ENCODE measurements at places on chromosomes 13 and 19. TPM values are rescaled to one million over a fixed set of nuclear protein-coding genes. Genes with fewer than 3 reads are reported as not detected.

CAPN12 gene
- 0.22 TPM for total RNA-seq

DNA sequence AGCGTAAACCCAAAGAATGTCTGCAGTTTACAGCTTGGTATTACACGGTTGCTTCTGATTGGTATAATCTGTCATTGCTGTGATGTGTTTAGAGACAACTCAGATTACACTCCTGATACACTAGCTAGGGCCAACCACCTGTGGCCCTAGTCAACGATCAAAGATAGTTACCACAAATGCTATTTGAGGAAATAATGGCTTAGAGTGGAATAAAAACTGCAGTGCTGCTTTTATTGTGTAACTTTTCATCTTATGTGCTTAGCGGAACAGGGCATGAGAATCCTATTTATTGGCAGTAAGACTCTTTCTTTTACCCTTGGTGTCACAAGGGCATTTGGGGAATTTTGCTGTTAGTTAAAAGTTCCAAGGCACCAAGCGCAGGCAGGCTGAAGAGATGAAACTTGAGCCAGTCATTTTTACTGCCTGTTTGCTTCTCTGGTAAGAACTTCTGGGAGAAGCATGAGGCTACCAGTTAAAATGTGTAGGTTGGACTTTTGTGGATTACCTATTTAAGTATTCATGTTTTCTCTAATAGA, 363.3 kb downstream of the KCNRG start:
- H3K36me3 ChIP-seq, result no peaks in the 10 kb centered on the region
- no peak for DNase-seq
- H3K4me3 ChIP-seq, result no peak overlapping the region
- H3K4me1 ChIP-seq, result no peaks in the 10 kb centered on the region
- H3K27me3 ChIP-seq, result no peaks in the 10 kb centered on the region
- no peak overlapping the region for H3K27ac ChIP-seq

DNA sequence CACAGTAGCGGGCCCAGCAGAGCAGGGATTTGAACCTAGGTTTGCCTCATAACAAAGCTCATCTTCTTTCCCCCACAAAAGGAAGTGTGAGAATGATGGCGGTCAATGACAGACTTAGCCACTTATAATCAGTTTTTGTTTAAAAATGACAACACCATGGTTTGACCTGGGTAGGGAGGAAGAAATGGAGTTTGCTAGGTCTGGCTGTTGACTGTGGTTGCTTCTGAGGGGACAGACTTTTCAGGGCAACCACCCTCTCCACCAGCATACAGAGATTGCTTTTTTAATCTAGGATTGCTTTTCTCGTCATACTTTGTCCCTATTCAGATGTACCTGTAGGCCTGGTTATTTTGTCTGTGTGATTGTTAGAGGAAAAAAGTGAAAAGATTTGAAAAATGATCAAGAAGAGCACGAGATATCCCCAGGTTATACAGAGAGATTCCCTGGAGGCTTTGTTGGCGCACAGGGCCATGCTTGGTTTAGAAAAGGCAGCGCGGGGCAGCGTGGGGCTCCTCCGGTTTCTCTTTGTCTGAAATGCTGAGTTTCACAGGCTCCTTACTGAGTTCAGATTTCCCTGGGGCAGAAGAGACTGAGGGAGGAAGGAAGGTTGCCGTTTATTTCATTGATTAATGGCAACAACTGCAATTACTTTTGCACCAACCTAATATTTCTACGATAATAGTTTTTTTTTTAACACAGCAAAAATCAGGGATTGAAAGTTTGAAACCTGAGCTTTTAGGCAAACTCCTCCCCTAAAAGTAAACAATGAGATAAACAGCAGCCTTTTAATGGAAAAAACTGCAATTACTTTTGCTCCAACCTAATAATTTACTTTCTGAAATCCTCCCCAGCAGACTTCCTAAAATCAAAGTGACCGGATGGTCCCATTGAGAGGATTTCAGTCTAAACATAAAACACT, 97.0 kb upstream of the RNF113B start:
- no peaks in the 10 kb centered on the region for H3K36me3 ChIP-seq
- H3K4me3 ChIP-seq, result no peak overlapping the region
- DNase-seq, result no peak

ZNF616 gene
- total RNA-seq, result 5.6 TPM

MATK gene
- total RNA-seq, result 0.14 TPM

DNA sequence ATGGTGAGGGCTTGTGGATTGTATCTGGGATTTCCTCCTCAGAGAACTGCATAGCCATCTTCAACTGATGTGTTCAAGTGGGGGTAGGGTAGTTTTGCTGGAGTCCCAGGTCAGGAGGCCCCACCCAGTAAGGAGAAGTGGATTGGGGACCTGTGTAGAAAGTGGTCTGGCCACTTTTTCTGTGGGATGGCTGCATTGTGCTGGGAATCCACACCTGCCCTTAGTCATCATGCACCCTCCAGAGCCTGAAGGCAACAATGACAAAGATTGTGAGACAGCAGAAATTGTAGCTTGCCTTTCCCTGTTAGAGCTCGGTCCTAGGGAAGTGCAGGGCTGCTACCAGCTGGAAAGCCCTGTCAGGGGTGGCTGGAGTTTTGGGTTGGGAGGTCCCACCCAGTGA, 255.4 kb downstream of the NDFIP2 start:
- peaks cover 21% of the 10 kb centered on the region for H3K4me1 ChIP-seq
- H3K27me3 ChIP-seq, result no peaks in the 10 kb centered on the region
- H3K4me3 ChIP-seq, result no peak overlapping the region
- no peak overlapping the region for H3K27ac ChIP-seq

- H3K27me3 ChIP-seq, result no peaks in the 10 kb centered on the region
- H3K36me3 ChIP-seq, result no peaks in the 10 kb centered on the region
- no peaks in the 10 kb centered on the region for H3K4me1 ChIP-seq
- H3K4me3 ChIP-seq, result no peak overlapping the region
- no peak for DNase-seq
Measured at GRCh38 chr13:67421475-67421874, 191.3 kb upstream of the PCDH9 start.

TSSK6 gene
- 0.77 TPM for total RNA-seq

- peaks cover 51% of the 10 kb centered on the region for H3K36me3 ChIP-seq
- DNase-seq, result peak; percentile 92
- H3K4me3 ChIP-seq, result peak within 1 kb of the TSS; percentile 99
- peak within 1 kb of the TSS; percentile 99 for H3K27ac ChIP-seq
Measured at GRCh38 chr19:3761382-3762129, at the start of gene APBA3. Gene APBA3 (minus strand): TSS chr19:3761692. CDS start chr19:3760264, 1,428 bp downstream.

GRCh38 chr19:33622505-33622808, 704 bp downstream of the CHST8 start:
- no peak overlapping the region for H3K27ac ChIP-seq
- no peaks in the 10 kb centered on the region for H3K36me3 ChIP-seq
- H3K27me3 ChIP-seq, result peaks cover 96% of the 10 kb centered on the region
- peaks cover 22% of the 10 kb centered on the region for H3K4me1 ChIP-seq
- DNase-seq, result no peak

DNA sequence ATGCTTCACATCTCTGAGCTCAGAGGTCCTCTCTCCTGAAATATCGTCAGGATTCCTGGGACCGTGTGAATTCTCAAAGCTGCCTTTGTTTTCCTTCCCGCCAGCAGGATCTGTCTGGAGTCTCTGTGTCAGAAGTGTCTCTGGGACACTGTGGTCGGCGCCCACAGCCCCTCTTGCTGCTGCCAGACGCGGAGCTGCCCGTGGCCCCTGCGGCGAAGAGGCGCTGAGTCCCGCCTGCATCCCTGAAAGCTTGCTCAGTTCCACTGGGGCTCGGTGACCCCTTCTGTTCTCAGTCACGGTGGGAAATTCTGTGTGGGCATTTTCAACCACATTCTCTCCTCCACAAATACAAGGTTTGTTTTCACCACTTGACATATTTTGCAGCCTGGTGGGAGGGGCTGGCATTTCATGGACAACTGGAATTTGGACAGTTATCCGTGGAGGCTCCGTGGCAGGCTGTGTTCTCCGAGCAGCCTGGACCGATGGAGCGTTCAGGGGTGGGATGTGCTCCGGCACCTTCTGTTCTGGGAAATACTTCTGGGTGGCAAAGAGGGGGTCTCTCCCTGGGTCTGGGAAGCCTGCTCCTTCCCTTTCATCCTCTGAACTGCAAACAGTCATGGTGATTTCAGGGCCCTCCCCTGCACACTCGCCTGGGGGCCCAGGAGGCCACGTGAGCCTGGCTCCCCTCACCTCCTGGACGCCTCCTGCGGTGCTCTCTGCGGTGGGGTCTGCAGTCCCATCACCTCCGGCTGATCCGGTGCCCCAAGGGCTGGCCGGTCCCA, 42.6 kb upstream of the GRTP1 start:
- no peak for DNase-seq
- H3K4me1 ChIP-seq, result peaks cover 91% of the 10 kb centered on the region
- H3K27ac ChIP-seq, result peak overlapping the region; percentile 97
- no peaks in the 10 kb centered on the region for H3K36me3 ChIP-seq
- peaks cover 51% of the 10 kb centered on the region for H3K27me3 ChIP-seq

- DNase-seq, result no peak
- no peaks in the 10 kb centered on the region for H3K27me3 ChIP-seq
- no peak overlapping the region for H3K27ac ChIP-seq
- H3K4me1 ChIP-seq, result peaks cover 18% of the 10 kb centered on the region
- no peak overlapping the region for H3K4me3 ChIP-seq
Measured at GRCh38 chr13:70088926-70089325, 18.7 kb upstream of the ATXN8OS start.

- no peak overlapping the region for H3K4me3 ChIP-seq
- H3K36me3 ChIP-seq, result no peaks in the 10 kb centered on the region
- no peak for DNase-seq
- H3K4me1 ChIP-seq, result no peaks in the 10 kb centered on the region
- no peaks in the 10 kb centered on the region for H3K27me3 ChIP-seq
Measured at GRCh38 chr13:60893801-60894200, 496.8 kb downstream of the TDRD3 start.

DNA sequence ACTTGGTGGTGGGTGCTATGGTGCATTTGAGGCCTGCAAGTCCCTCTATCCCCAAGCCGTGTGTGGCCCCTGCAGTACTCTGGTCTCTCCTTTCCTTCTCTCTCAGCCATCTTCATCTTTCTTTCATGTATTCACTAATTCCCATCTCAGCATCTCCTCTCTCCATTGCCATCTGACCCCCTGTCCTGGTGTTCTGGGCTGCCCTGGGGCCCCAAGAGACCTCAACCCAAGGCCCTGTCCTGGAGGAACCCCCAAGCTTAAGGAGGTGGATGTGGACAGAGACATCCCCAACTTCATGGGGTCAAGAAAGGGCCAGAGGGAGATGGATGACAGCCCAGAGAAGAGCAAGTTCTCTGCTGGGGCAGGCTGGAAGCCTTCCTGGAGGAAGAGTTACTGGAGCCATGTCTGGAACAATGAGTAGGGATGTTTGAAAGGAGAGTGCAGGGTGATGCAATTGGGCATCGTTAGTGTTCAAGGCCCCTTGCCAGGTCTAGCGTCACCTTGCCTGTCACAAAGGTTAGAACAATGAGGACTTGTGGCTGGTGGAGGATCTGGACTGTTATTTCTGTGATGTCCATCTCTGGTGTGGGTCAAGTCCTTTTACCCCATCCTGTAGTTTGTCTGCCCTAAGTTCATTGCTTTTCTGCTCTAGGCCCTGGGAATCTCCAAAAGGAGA, 3.5 kb downstream of the CYP4F3 start:
- peaks cover 5% of the 10 kb centered on the region for H3K27me3 ChIP-seq
- H3K27ac ChIP-seq, result no peak overlapping the region
- no peaks in the 10 kb centered on the region for H3K4me1 ChIP-seq
- DNase-seq, result no peak
- H3K36me3 ChIP-seq, result no peaks in the 10 kb centered on the region
- H3K4me3 ChIP-seq, result no peak overlapping the region

- H3K4me3 ChIP-seq, result no peak overlapping the region
- no peaks in the 10 kb centered on the region for H3K27me3 ChIP-seq
- no peaks in the 10 kb centered on the region for H3K4me1 ChIP-seq
- no peak overlapping the region for H3K27ac ChIP-seq
- no peak for DNase-seq
- H3K36me3 ChIP-seq, result no peaks in the 10 kb centered on the region
Measured at GRCh38 chr13:92403606-92404005, 823.0 kb upstream of the GPC6 start.

DNA sequence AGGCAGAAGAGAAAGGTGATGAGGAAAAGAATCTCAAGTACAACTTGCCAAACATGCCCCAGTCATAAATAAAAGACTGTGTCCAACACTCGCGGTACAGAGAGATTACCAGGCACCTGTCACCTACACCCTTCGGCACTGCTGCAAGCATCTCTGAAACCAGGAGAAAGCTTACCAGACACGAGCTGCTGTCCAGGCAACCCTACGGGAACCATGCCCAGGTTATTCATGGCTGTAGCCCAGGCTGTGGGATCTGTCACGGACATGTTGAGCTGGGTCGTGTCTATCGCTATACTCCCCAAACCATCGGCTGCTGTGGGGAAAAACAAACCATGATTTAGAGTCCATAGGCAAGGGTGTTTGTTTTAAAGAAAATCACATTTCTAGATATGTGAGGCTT, 375.0 kb downstream of the ENOX1 start:
- no peaks in the 10 kb centered on the region for H3K4me1 ChIP-seq
- no peaks in the 10 kb centered on the region for H3K27me3 ChIP-seq
- H3K36me3 ChIP-seq, result no peaks in the 10 kb centered on the region
- H3K4me3 ChIP-seq, result no peak overlapping the region
- DNase-seq, result peak; percentile 51

DNA sequence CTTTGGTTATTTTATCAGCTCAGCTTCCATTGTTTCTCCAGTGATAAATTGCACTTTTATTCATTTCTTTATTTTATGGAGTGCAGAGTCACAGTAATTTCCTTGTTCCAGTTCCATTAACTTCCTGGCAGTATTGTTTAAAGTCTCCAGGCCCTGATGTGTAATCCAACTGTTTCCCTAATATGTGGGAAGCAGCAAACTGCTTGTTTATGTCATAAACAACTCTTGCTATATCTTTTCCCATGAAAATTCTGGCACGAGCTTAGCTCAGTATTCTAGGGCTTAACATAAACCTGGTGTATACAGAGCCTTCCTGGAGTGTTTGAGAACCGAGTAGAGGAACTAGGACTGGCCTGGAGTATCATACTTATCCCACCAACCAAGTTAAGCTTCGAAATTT, 83.5 kb upstream of the ARGLU1 start:
- peak overlapping the region; percentile 77 for H3K27ac ChIP-seq
- H3K4me3 ChIP-seq, result no peak overlapping the region
- H3K27me3 ChIP-seq, result no peaks in the 10 kb centered on the region
- peaks cover 16% of the 10 kb centered on the region for H3K4me1 ChIP-seq
- no peaks in the 10 kb centered on the region for H3K36me3 ChIP-seq

DNA sequence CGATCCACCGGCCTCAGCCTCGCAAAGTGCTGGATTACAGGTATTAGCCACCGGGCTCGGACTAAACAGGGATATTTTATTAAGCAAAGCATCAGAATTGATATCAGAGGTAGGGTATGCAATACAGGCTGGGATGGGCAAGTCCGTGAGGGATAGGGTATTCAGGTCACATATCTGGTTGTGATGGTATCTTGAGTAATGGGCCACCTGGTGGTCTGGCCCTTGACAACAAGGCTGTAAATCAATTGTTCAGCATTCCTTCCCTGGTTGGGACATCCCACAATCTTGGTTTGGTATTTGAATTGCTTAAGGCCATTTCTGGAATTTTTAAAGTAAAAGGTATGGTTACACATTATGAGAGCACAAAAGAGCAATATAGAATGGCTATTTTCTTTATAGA, 1588.0 kb downstream of the SLITRK1 start:
- H3K4me3 ChIP-seq, result no peak overlapping the region
- no peaks in the 10 kb centered on the region for H3K36me3 ChIP-seq
- DNase-seq, result no peak
- H3K4me1 ChIP-seq, result no peaks in the 10 kb centered on the region
- H3K27me3 ChIP-seq, result no peaks in the 10 kb centered on the region

- no peak for DNase-seq
- no peak overlapping the region for H3K4me3 ChIP-seq
Measured at GRCh38 chr13:39862900-39863299, 207.4 kb downstream of the COG6 start.

Measured in left ventricle myocardium inferior (tissue), 1 donor.